ENCODE measurements at places on chromosomes 2 and 18. TPM values are rescaled to one million over a fixed set of nuclear protein-coding genes. Genes with fewer than 3 reads are reported as not detected.

The IGFBP5 gene
- 251 TPM for polyA plus RNA-seq

The RHBDD1 gene
- polyA plus RNA-seq: 30.4 TPM

The CPO gene
- 1.7 TPM for polyA plus RNA-seq

DNA sequence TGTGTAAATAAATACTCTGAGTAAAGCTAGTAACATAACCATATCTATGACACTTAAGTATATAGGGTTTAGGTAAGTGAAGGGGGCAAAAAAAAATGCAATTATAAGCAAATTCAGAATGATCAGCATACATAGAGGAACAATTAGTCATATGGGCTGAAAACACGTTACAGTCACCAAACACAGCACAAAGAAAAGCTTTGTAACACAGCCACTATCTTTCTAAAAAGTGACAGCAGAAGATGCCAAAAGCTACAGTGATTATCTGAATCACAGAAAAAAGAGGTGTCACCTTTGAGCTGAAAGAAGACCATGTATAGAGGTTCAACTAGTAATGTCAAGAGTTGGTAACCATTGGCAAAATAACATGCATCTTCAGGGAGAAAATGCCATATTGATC is 115.5 kb downstream of the ERBB4 start:
- DNase-seq: no peak

GRCh38 chr2:219175928-219176817 is 552 bp downstream of the CNPPD1 start:
- peak; percentile 33 for DNase-seq

The PPP1R1C gene
- polyA plus RNA-seq: 3.5 TPM

DNA sequence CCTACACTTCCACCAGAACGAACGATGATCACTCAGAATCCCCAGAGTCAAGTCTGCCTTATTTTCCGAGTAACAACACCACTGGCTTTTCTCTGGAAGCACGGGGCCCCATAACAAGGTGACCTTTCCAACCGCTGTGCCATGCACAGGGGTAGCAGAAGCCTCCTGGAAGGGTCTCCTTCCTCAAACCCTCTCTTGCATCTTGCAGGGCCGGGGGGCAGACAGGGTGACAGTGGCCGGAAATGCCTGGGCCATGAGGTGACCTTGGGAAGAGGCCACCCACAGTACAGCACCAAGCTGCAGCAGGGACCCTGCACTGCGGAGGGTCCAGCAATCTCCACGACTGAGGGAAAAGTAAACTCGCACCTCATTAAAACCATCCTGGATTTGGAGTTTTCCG is 108.5 kb downstream of the PXDN start:
- DNase-seq: no peak

The POTEI gene
- polyA plus RNA-seq: 0.08 TPM

GRCh38 chr18:58403799-58404455 is 225.0 kb downstream of the ALPK2 start:
- DNase-seq: no peak

The UGT1A6 gene
- 2.7 TPM for polyA plus RNA-seq

DNA sequence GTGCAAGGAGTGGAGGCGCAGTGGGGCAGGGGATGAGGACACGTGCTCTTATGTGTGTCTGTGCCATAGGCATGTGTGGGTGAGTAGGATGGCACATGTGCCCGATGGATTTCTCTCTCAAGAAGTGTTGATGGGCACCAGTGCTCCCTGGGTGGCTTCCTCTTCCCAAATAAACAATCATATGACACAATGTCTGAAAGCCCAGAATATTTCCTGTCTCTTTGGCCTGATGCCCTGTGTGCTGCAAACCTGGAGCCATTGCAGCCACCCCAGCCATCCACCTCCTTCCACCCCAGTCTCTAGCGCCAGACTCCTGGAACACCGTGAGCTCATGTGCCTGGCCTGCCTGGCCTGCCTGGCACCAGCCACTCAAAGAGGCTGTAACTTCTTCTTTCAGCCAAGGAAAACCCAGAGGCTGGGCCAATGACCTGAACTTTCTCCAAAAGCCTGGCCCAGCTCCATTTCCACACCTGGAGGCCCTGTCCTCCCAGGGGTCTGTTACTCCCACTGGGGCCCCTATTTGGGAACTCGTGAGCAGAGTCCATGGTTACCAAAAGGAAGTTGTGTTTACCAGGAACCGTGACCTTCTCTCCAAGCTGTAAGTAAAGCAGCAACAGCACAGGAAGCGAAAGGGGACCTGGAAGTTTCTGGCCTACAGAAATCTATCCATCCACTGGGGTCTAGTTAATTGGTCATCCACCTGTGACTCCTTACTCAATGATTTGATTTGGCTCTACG is 9.5 kb upstream of the ZBTB7C start:
- DNase-seq: no peak

DNA sequence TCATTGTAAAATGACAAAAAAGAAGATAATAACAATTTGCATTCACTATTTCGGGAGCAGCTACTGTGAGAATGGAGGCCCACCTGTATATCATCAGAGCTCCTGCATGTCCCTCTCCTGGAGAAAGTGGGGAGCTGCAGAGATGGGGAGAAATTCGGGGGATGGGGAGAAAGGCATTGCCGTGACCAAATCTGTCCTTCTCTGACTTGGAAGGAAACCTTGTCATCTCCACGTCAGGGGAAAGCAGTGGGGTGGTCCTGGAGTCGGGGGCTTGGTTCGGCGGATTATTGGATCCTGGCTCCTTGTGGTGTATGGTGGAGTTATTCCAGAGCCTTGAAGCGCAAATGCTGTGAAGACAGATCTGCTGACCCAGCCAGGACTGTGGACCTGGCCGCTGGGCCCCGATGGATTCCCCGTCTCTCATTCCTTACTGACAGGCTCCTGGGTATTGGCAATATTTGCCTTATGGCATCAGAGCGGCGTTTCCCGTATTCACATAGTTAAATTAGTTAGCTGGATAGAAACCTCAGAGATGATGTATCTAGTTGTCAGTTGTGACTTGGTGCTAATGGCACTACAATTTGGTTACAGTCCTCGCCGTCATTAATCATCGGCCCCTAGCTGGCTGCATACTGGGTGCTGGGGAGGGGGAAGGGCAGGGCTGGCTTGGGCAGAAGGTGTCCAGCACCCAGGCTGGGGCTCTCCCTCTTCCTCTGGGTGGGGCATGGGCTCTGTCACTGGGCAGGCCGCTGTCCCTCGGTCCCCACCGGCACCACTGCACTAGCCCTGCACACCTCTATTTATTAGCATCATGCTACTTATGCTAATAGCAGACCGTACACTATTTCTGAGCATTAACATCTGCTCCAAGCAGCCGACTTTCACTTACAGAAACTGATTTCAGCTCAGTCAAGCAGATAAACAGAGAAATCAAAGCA is 31.7 kb downstream of the CELF4 start:
- DNase-seq: no peak

GRCh38 chr2:68632021-68632420 is 11.4 kb upstream of the PROKR1 start:
- DNase-seq: no peak

The MYO1B gene
- 108 TPM for polyA plus RNA-seq

The VSNL1 gene
- polyA plus RNA-seq: 4.4 TPM

DNA sequence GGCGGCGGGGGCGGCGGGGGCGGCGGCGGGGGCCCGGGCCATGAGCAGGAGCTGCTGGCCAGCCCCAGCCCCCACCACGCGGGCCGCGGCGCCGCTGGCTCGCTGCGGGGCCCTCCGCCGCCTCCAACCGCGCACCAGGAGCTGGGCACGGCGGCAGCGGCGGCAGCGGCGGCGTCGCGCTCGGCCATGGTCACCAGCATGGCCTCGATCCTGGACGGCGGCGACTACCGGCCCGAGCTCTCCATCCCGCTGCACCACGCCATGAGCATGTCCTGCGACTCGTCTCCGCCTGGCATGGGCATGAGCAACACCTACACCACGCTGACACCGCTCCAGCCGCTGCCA is 644 bp downstream of the ONECUT2 start:
- DNase-seq: no peak

DNA sequence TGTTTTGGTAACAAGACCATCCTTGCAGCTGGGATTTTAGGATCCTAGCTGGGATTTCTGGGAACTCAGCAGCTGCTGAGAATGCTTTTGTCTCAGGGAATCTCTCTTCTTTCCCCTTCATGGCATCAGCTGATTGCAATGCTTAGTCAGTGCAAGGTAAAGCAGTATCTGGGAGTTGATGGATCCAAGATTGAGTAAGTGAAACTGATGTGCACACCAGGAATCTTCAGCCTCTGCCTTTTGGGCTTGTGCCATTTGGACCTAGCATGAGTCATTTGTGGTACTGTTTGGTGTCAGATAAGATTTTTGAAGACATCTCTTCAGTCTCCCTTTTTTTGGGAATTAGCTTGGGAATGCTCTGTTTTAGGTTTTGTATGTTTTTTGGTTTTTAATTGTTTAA is 363.3 kb upstream of the TFPI start:
- no peak for DNase-seq

- no peak for DNase-seq
Measured at GRCh38 chr2:54557601-54558187, 101.6 kb downstream of the SPTBN1 start.

The ZAP70 gene
- 2.2 TPM for polyA plus RNA-seq

The EXOC6B gene
- polyA plus RNA-seq: 25.0 TPM

The IL36A gene
- polyA plus RNA-seq: not detected

The TIGD1 gene
- polyA plus RNA-seq: 14.2 TPM

The VWA3B gene
- 0.80 TPM for polyA plus RNA-seq

The ITGB1BP1 gene
- polyA plus RNA-seq: 77.9 TPM

DNA sequence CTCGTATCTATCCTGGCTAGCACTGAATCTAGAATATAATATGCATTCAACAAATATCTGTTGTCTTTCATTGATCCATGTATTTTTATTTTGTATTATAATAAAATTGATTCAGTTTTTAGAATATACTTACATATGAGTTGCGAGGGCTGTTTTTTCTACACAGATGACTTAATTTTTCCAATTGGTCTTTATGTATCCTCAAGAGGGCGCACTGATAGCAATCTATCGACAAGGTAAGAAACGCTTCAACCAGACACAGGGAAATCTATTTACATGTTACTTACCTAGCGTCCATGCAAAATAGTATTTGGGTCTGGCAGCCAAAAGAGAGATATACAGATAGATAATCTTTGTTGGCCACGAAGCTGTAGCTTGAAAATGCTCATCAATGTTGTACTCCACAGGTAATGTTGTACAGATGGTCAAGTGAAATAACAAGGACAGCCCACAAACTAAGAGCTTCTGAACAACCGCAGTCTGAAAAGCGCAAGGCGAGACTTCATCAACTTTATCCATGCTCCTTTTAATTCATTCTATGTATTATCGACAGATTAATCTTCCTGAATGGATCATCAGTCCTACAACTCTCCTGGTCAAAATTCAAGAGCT is 35.5 kb upstream of the KIDINS220 start:
- peak; percentile 43 for DNase-seq

The FSHR gene
- polyA plus RNA-seq: not detected

The ILKAP gene
- 60.8 TPM for polyA plus RNA-seq

- DNase-seq: peak; percentile 44
Measured at GRCh38 chr2:170235860-170236679, 58.1 kb downstream of the MYO3B start.

DNA sequence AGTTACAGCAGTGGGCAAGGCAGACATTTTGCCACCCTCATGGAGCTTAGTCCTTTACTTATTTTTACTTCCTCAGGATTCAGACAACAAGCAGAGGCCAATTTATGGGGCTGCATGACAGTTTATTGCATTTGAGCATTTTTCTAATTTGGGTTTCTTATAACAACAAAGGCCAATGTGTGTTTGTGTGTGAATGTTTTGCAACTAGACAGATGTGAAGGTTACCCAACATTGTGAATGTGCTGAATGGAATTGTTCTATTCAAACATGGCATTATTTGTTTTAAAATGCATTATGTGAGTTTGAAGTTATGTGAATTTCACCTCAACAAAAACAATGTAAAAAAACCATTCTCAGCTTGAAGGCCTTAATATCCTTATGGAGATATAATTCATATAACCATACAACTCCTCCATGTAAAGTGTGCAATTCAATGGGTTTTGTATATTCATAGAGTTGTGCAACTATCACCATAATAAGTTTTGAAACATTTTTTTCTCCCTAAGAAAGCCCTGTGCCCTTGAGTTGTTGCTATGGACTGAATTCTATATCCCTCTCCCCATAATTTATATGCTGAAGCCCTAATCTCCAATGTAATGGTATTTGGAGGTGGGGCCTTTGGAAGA is 57.3 kb downstream of the CCDC195 start:
- no peak for DNase-seq

- DNase-seq: no peak
Measured at GRCh38 chr2:37819186-37819585, 105.9 kb upstream of the RMDN2 start.

The DHRS9 gene
- polyA plus RNA-seq: 0.68 TPM

DNA sequence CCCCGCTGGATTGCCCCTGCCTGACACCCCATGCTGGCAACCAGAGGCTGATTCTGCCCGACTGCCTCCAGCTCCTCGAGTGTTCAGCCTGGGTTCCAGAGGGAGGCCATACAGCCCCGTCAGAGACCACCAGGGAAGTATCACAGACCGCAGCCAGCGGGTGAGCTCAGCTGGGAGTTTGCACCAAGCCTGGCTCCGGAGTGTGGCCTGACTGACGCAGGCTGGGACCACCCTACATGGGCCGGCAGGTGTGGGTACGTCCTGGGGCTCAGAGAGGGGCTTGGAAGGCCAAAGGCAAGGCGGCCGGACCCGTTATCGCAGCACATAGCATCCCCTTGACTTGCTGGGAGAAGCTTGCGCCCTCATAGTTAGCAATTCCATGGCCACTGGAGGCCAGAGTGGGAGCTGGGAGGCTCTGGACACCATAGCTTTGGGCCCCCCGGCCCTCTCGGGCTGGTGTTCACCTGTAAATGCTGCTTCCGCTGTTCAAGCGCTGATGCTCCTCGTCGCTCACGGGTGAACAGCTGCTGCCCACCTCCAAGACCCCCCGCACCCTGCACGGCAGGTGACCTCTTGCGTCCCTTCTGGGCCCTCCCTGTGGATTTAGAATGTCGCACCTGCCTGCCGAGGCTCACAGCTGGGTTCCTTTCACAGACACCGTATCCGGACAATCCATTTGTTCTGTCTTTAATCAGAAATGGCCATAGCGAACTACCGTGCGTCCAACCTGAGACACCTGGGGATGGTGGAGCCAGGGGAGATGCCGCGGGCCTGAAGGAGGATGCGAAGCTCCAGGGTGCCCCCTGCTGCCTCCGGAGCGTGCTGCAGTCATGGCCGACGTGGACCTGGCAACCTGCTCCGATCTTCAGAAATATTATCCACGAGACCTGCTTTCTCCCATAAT is 31.2 kb upstream of the SLC66A3 start:
- peak; percentile 33 for DNase-seq

The VWC2L gene
- polyA plus RNA-seq: 0.18 TPM

DNA sequence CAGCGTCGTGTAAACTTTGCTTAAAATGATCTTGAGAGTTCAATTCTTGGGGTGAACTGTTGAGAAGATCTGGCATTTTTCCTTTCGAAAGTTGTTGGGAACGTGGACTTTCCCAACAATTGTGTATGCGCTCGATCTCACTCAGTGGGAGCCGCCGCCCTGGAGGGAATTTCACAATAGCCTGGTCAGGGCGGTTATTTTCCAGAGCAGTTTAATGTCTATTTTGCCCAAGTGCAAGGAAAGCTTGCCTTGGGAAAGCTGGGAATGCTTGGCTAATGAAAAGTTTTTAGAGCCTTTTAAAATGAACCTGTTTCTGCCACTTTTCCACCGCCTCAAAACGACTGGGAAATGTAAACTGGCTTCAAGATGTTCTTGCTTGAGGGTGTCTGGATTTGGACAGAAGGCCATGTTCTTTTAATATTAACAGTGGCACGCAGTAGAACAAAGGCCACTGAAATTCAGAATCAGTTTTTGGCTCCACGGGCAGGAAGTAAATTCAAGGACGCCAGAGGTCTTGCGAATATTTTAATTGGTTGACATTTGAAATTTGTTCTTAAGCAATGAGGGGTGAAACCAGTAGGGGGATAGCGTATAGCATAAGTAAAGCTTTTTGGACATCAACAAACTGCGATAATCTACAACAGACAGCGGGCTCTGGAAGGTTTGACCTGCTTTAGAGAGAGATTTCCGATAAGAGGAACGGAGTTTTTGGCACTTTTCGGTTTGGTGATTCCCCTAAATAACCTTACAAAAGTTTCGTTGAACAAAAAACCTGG is 1.2 kb downstream of the CFLAR start:
- DNase-seq: peak; percentile 62
